ENCODE measurements at places on chromosomes 1 and 21. TPM values are rescaled to one million over a fixed set of nuclear protein-coding genes. Genes with fewer than 3 reads are reported as not detected.
A peak's percentile ranks its signal among the peaks of the same experiment; 100 is the strongest.

The FAM177B gene
- 0.81 TPM for polyA plus RNA-seq

GRCh38 chr1:208527156-208527555, 283.0 kb upstream of the PLXNA2 start:
- DNase-seq: no peak

DNA sequence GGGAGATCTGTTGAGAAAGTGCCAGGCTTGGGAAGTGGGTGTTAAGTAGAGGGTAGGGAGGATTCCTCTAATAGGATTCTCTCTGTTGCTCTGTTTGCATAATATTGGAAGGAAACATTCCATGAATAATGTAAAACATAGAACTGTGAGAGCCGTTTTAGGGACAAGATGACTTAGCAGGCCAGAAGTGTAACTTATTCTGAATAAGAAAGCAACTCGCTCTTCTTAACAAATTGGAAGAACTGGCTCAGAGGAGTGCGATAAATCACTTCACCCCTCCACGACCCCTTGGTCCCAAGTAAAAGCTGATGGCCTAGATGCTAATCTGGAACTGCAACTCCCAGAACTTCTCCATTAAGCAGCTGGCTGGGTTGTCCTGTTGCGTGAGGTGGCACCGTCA, 19.1 kb downstream of the SIM2 start:
- DNase-seq: no peak

GRCh38 chr21:38897532-38898421, 92.0 kb downstream of the ETS2 start:
- DNase-seq: no peak

- no peak for DNase-seq
Measured at GRCh38 chr1:119862276-119862675, 34.0 kb downstream of the ADAM30 start.

- no peak for DNase-seq
Measured at GRCh38 chr1:1371364-1371745, 3.7 kb downstream of the AURKAIP1 start.

DNA sequence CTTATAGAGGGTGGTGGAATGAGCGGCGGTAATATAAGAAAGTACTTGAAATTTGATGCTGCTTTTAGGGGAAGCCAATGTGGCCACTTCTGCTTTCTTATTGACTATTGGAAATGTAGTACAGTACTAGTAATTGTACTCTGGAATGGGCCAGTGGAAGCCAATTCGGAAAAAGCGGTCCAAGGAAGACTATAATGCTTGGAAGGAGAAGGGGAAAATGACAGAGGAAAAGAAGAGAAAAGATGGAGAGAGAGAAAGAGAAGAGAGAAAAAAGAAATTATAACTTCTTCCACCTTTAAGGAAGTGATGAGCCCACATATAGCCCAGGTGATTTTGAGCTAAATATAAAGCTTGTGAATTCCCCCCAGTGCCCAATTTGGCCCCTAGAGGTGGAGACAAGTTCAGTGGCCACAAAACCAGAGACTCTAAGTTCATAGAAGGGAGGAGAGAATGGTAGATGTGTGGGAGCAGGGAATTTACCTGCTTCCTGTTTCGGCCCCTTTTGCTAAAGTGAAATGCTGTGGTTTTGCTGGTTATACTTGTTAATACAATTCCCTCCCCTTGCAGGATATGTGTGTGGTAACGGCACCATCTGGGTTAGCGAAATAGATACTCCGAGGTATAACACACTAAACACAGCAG, 35.7 kb upstream of the DUSP10 start:
- DNase-seq: no peak

The FCER1G gene
- 23.8 TPM for polyA plus RNA-seq

The ACOT11 gene
- 8.6 TPM for polyA plus RNA-seq

DNA sequence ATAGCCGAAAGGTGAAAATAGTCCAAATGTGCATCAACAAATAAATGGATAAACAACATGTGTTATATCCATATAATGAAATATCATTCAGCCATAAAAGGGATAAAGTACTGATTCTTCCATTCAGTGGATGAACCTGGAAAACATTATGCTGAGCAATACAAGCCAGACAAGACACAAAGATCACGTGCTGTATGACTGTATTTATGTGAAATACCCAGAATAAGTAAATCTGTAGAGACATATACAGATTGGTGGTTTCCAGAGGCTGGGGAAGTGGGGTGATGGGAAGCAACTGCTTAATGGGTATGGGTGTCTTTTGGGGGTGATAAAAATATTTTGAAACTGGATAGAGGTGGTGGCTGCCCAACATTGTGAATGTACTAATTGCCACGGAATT, 13.3 kb upstream of the GSTM4 start:
- no peak for DNase-seq

DNA sequence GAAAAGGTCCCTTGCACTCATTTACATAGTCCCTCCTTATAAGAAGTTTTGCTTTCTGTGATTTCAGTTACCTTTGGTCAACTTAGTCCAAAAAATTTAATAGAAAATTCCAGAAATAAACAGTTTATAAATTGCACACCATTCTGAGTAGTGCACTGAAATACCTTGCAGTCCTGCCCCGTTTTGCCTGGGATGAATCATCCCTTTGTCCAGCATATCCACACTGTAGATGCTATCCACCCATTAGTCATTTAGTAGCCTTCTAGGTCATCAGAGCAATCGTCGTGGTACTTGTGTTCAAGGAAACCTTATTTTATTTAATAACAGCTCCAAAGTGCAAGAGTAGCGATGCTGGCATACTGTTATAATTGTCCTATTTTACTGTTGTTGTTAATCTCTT, 38.0 kb downstream of the SPRTN start:
- DNase-seq: no peak

DNA sequence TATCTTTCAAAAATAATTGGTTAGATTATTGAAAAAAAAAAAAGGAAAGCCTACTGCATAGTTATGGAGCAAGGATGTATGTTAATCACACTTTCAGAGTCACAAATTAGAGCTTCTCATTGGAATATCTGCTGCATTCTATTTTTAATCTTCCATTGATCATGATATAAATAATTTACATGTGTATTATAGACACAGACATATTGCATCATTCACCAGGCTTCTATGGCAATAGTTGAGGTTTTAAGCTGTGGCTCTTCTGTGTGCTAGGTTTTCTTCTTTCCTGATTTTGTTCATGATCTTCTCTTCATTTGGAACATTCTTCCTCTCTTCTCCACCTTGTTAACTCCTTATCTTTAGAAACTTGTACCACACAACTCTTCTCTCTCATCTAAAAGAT, 123.2 kb upstream of the HMCN1 start:
- DNase-seq: no peak

DNA sequence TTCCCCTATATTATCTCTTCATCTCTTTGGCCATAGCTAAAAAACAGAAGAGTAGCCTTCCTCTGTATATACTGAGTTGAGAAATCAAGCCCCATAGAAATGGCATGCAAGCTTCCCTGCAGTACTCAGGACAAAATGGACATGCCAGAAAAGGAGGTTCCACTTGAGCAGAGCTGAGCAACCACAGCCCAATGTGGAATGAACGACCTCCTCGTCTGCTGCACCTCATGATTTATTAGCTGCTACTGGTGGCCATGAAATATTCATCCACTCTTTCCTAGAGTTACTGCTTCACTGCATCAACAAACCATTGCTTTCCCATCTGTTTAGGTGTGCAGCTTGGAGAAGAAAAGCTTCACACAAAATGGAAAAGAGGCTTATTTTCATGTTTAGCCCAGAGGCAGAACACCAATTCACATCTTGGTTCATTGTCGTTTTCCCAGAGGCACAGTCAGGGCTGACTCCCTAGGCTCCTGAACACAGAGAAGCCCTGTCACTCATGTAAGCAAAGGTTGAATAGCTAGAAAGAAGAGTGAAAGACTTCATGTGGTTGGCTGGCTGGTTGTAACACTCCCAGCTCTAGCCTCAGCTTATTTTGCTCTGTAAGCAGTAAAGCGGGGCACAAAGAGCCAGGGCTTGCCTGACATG, 148.0 kb downstream of the TSEN15 start:
- DNase-seq: no peak

The GRIK1 gene
- 0.23 TPM for polyA plus RNA-seq

DNA sequence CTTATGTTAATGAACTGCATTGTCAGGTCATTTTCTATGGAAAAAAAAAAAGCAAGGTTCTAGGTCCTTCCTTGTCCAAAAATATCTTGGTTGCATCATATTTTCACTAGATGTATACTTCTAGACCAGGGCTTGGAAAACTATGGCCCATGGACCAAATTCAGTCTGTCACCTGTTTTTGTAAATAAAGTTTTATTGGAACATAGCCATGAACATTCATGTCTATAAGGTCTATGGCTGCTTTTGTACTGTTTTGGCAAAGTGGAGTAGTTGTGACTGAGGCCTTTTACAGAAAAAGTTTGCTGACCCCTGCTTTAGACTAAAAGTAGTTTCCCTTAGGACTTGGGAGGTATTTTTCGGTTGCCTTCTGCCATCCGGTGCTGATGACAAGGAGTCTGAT, 19.2 kb upstream of the PLA2G2E start:
- DNase-seq: no peak

- DNase-seq: peak; percentile 16
Measured at GRCh38 chr21:31201548-31201947, 142.5 kb downstream of the TIAM1 start.

DNA sequence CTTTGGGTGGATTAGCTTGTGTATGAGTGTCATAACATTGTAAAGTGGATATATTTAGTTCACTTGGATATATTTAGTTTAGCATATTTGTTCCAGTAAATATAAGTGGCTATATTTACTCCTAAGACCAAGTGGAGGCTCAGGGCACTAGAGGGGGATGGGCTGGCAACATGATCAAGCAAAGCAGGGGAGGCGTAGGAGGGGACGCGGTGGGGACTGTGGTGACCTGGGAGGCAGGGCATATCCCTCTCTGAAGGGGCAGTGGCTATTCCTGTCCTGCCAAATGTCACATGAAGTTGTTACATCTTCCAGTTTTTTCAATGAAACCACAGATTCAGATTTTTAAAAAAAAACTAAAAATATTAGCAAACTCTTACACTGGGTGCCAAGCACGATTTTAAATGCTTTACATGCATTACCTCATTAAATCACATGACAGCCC, 51.9 kb upstream of the EDN2 start:
- no peak for DNase-seq

The TMPRSS15 gene
- polyA plus RNA-seq: not detected

The CFHR2 gene
- polyA plus RNA-seq: 0.69 TPM

DNA sequence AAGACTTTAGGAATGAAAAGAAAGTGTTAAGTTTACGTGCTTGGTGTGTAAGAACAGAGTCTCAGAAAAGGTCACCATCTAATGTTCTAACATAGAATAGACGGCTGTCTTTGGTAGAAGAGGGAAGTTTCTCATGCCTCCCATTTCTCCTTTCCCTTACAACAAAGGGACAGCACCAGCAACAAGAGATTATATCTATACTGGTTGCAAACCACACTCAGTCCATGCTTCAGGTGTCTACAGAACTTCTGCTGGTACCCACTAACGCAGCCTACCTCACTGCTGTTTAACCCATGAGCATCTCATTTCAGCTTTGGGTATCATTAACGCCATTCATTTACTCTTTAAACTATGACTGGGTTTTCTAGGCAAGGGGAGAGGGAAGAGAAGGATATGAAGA, 9.2 kb upstream of the ITPKB start:
- DNase-seq: no peak

DNA sequence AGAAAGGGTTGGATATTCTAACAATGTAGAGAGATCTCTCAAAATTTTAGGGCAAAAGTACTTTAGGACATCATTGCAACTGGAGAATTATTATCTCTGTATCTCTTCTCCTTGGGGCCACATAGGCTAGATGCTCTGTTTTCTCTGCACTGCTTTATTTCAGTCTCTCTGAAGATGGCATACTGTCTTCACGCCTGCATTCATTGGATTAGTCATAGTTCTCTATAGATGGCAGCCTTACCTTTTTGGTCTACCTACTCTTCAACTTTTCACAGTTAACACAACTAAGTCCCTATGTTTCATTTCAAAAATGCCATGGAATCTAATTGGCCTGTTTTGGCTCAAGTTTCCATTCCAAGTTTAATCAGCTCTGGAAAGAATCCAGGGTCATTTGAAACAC, 1623.3 kb upstream of the B3GALT2 start:
- DNase-seq: no peak

GRCh38 chr1:244211559-244211944, 160.5 kb downstream of the ZBTB18 start:
- DNase-seq: no peak

The FTCD gene
- polyA plus RNA-seq: 1.8 TPM

DNA sequence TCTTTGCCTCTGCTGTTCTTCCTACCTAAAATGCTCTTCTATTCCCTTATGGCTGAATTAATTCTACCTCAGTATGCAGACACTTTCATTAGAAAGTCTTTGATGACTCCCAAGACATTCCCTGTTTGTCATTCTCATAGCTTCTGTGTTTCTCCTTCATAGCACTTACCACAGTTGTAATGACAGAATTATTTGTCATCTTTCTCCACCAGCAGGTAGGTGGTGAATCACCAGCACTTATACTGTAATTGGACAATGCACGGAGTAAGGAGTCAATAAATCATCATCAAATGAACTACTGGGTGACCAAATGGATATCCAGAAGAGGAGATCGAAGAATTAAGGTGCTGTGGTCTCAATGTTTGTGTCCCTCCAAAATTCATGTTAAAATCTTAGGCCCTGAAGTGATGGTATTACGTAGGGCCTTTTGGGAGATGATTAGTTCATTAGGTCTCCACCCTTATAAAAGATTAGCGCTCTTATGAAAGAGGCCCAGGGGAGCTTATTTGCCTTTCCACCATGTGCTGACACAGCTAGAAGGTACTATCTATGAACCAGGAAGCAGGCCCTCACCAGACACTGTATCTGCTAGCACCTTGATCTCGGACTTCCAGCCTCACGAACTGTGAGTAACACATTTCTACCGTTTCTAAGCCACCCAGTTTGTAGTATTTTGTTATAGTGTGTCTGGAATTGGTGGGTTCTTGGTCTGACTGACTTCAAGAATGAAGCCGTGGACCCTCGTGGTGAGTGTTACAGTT, 2.4 kb upstream of the CCT8 start:
- no peak for DNase-seq

DNA sequence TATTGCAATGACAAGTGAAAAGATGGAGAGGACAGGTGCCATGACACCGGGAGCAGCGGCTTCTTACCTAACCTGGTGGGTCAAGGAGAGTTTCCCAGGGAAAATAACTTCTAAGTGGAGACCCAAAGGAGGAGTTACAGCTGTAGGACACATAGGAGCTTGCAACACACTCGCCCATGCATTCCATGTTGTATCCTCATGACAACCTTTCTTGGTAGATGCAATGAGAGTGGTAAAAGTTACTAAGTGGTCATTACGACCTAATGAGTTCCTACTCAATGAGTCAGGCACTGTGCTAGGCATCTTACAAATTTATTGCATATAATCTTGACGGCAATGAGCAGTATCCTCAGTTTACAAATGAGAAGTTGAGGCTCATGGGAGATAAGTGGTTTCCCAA, 119.5 kb upstream of the HOOK1 start:
- no peak for DNase-seq

Data from right lung (tissue), 10 donors.